SK-MEL-5 (cell line): ENCODE measurements at places on chromosomes 4 and X. TPM values are rescaled to one million over a fixed set of nuclear protein-coding genes. Genes with fewer than 3 reads are reported as not detected.

RNF4 gene
- total RNA-seq: 45.0 and 50.1 TPM in 2 replicates

CNKSR2 gene
- total RNA-seq: 3.0 and 3.1 TPM in 2 replicates

PLS3 gene
- 183 and 188 TPM in 2 replicates for total RNA-seq

FAM47E gene
- total RNA-seq: 0.16 and 1.4 TPM in 2 replicates

RIBC1 gene
- total RNA-seq: 0.43 and 0.98 TPM in 2 replicates

GRCh38 chr4:140298001-140298400 lies 75.4 kb upstream of the SCOC start:
- DNase-seq: no peak

GRCh38 chr4:84894621-84895020 lies 71.9 kb downstream of the WDFY3 start:
- DNase-seq: no peak

DNA sequence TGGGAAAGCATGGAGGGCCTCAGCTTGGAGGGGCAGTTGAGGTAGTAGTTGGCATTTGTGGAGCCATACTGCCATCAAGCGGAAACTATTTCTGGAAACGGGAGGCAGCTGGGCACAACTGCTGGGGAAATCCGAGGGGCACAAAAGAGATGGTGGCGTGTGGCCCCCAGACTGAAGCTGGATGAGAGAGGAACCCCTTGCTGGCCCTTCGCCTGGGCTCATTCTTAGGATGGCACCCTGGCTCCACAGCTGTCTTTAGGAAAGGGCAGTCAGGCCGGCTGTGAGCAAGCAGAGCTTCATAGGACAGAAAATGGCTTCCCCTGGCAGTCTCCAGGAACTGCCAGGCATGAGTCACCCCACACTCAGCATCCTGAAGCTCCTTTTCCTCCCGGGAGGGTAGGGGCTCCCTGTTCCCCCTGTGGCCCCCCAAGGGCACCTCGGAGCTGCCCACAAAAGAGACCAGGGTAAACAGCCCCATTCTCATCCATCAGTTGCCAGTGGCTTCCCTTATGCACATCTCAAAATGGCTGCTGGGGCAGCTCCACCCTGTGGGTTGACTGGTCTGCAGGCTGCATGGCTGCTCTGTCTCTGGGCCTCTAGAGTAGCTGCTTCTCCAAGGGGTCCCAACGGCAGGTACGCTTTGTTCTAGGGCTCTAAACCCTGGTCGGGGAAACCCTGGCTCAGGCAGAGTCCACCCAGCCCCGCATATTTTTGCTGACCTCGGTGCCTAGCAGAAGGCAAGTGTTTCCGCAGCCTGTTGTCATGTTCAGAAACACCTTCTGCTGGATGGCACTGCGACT lies 64.7 kb downstream of the NBDY start:
- DNase-seq: no peak

- peak; percentile 69 for DNase-seq
These were observed 2.1 kb downstream of the GAB3 start for GRCh38 chrX:154748712-154749339.

- no peak for DNase-seq
These were observed 16.8 kb downstream of the OCRL start for GRCh38 chrX:129556806-129557315.

GRCh38 chrX:154735695-154736393 lies 15.0 kb downstream of the GAB3 start:
- no peak for DNase-seq

GRCh38 chrX:149467920-149468319 lies 37.2 kb downstream of the IDS start:
- no peak for DNase-seq

- DNase-seq: no peak
These were observed 132.0 kb downstream of the ATG4A start for GRCh38 chrX:108223585-108223984.
